ENCODE measurements at places on chromosomes 11 and 22.

DNA sequence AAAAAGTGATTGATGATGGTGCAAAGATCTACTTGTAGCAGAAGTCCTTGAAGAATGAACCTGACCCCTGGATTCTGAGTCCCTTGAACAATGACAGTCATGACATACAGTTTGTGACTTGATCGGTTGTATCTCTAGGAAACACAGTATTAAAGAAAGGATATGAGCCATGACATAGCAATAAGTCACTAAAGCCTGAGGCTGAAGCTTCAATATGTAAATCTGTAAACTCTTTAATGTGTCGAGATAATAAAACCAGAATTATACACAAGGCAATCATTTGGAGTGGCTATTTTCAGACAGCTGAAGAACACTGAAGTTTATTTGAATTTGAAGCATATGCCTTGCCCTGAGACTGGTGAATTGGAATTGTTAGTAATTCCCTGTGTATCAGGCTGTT lies 911.5 kb upstream of the RAG2 start:
- DNase-seq: peak; percentile 12

GRCh38 chr22:44335903-44336803 lies 23.4 kb upstream of the SHISAL1 start:
- DNase-seq: no peak

DNA sequence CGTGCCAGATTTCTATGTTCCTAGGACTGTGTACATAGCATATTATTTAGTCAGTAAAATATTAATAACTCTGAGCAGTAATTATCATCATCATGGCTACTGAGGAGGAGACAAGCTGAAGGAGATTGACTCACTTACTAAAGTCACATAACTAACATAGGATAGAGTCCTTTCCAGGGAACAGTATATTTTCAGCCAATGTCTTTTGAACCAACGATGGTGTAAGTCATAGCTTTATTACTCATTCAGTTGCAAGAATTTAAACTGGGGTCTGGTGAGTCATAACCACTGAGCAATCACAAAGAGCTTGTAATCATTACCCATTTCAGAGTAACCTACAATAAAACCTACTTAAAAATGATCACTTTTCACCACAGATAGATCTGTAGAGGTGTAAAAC lies 1564.8 kb upstream of the TENM4 start:
- DNase-seq: no peak

- DNase-seq: no peak
Observed at GRCh38 chr22:50729391-50730012, 8.5 kb upstream of the ACR start.

DNA sequence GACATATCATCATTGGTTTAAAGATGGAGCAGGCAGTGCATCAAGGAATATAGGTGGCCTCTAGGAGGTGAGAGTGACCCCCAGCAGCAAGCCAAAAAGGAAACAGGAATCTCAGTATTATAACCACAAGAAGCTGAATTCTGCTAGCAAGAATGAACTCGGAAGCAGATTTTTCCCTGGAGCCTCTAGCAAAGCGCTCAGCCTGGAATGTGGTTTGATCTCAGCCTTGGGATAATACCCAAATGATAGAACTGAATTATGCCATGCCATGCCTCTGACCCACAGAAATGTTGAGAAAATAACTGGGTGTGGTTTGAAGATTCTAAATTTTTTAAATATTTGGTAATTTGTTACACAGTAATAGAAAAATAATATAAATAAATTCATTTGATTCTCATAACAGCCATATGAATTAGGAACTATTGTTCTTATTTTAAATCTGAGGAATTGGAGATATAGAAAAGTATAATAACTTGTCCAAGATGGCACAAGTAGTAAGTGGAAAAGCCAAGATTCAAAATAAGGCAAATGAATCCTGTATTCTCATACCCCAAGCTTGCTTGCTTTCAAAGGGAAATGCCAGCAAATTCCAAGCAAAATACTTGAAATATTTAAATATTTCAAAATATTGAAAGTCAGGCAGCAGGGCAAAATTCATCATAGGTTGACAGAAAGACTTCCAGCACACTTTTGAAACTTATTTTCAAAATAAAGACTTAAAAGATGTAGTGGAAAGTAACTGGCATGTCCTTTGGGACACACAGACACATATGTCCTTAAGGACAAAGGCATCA lies 567.4 kb downstream of the KCNA4 start:
- no peak for DNase-seq

DNA sequence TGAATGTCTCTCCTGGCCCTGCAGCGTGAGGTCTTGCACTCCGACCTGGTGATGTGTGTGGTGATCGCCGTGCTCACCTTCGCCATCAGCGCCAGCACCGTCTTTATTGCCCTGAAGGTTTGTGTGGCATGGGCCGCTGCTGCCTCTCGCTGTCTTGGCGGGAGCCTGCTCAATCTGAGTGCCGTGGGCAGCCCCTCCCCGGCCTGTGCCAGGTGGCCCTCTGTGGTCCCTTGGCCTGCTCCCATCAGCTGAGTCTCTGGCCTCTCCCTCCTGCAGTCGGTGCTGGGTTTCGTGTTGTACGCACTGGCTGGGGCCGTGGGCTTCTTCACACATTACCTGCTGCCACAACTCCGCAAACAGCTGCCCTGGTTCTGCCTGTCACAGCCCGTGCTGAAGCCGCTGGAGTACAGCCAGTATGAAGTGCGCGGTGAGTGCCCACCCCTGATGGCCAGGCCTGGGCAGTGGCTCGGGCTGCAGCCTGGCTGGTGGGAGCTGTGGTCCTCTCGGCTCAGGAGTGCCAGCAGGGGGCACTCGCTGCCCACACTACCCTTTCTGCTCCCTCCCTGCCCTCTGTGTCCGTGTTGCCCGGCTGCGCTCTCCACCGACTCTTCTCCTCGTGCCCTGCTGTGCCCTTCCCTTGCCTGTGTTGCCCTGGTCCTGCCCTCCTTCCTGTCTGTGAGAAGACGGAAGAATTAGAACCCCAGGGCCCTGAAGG lies 10.2 kb downstream of the PCNX3 start:
- no peak for DNase-seq

- DNase-seq: no peak
Observed at GRCh38 chr22:22948651-22949571, 61.3 kb downstream of the IGLL5 start.

DNA sequence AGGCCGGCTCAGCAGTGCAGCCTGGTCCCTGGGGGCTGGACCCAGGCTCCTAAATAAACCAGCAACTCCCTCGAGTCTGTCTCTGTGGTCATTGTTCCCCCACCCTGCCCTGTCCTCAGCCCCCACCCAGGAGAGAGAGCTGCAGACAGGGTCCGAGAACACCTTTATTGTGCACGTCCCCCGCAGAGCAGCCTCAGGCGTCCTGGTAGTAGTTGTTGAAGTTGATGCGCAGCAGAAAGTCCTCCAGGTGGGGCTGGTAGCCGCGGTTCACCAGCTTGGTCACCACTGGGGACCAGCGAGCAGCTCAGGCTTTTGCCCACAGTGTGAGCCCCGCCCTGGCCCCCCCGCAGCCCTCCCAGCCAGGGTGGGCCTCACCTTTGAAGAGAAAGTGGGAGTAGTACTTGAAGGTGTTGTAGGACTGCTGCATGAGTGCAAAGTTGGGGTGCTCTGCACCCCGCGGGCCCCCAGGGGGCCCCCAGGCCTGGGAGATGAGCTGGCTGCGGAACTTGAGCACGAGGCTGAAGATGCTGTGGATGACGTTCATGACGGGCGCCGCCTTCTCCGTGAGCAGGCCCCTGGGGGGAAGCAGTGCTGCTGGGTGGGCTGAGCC lies 16.8 kb downstream of the SELENOO start:
- DNase-seq: no peak

Measured in NCI-H1048 (cell line).